Hepatocyte (in vitro differentiated cells): ENCODE measurements at places on chromosomes 5 and 9.

DNA sequence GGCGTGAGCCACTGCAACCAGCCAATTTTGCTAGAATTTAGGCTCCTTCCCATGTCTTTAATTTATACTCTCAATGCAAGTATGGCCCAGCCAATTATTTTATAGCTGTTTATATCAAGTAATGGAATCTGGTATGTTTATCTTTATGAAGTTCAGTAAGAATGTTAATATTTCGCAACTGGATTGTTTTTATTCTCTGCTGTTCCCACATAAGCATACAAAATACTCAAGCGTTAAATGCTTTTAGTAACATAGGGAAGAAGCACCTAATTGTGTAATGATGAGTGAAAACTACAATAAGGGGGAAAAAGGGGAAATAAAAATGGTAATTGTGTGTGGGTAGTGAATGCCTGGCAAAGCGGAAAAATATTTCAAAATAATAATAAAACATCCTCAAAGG, 21.3 kb downstream of the PWWP2A start:
- H3K27me3 ChIP-seq: no peaks in the 10 kb centered on the region
- H3K36me3 ChIP-seq: no peaks in the 10 kb centered on the region
- no peak overlapping the region for H3K4me3 ChIP-seq
- no peak overlapping the region for H3K27ac ChIP-seq

DNA sequence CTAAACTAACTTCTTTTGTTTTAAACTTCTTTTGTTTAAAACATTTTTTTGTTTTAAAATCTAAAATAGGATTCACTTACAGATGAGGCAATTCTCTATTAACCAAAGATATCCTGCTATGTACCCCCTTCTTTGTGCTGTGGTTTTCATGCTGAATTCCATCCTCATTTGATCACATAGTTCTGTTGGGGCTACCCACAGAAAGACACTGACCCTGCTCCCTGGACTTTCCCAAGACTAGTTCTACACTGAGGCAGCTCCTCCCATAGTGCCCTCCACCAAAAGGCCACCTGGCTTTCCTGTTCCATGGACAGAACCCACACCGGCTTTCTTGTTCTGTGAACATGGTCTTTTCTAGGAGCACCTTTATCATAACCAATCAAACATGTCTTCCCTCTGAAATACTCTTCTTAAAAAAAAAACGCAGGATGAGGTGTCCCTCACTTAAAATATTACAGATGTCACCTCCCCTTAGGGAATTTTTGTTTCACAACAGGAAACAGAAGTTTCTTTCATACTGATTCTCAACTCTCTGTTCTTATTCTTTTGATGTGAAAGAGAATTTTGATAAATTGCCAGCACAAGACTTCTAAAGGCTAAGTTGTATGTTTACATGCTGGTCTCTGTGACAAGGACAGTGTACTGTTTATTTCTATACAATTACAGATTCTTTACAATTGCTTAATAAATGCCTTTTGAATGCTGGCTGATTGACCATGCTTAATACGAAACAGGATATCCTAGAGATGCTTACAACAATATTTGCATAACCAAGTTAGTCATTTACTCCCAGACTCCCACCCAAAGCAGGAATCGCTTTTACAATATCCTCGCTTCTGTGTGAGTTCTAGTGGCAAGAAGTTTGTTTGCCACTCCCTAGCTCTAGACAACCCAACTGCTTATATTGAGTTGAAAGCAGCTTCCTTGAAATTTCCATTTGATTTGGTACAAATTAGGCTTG, 300.4 kb downstream of the DTWD2 start:
- H3K36me3 ChIP-seq: no peaks in the 10 kb centered on the region
- H3K4me1 ChIP-seq: no peaks in the 10 kb centered on the region
- H3K27ac ChIP-seq: no peak overlapping the region
- no peaks in the 10 kb centered on the region for H3K27me3 ChIP-seq

GRCh38 chr5:77239126-77239741, 28.8 kb downstream of the PDE8B start:
- H3K4me3 ChIP-seq: no peak overlapping the region
- no peaks in the 10 kb centered on the region for H3K36me3 ChIP-seq
- no peaks in the 10 kb centered on the region for H3K27me3 ChIP-seq
- no peak overlapping the region for H3K27ac ChIP-seq
- H3K4me1 ChIP-seq: no peaks in the 10 kb centered on the region

DNA sequence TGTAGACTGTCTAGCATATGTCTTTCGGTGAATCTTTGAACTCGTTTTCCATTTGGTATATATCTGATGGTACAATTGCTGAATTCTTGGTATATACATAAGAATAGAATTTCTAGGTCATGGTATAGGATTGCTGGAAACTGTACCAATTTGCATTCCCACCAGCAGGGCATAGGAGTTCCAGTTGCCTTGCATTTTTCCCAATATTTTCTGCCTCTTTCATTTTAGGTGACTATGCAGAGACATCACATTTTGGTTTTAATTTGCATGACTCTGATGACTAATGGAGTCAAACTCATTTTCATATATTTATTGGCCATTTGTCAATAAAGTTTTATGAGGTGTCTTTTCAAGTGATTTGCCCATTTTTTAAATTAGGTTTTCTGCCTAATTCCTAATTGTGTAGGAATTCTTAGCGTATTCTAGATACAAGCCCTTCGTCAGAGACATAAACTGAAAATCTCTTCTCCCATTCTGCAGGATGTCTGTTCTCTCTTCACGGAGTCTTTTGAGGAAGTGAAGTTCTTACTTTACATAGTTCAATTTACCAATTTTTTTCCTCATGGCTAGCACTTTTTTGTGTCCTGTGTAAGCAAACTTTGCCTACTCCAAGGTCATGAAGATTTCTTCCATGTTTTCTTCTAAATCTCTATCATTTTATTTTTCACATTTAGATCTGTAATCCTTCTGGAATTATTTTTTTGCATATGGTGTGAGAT, 28.9 kb upstream of the PDCD1LG2 start:
- no peaks in the 10 kb centered on the region for H3K27me3 ChIP-seq
- H3K4me1 ChIP-seq: no peaks in the 10 kb centered on the region
- DNase-seq: no peak
- H3K27ac ChIP-seq: no peak overlapping the region
- H3K36me3 ChIP-seq: no peaks in the 10 kb centered on the region

- no peak within 1 kb of the TSS for H3K27ac ChIP-seq
- no peaks in the 10 kb centered on the region for H3K36me3 ChIP-seq
- no peak for DNase-seq
- peaks cover 10% of the 10 kb centered on the region for H3K4me1 ChIP-seq
- H3K4me3 ChIP-seq: no peak within 1 kb of the TSS
These were observed at the start of gene C5orf63 for GRCh38 chr5:127072861-127073846. TSS of gene C5orf63 (minus strand) at chr5:127073502. CDS start at chr5:127058995, 14,507 bp downstream.
